ENCODE measurements at places on chromosomes 7 and 10. TPM values are rescaled to one million over a fixed set of nuclear protein-coding genes. Genes with fewer than 3 reads are reported as not detected.

GRM3 gene
- not detected for total RNA-seq

DNA sequence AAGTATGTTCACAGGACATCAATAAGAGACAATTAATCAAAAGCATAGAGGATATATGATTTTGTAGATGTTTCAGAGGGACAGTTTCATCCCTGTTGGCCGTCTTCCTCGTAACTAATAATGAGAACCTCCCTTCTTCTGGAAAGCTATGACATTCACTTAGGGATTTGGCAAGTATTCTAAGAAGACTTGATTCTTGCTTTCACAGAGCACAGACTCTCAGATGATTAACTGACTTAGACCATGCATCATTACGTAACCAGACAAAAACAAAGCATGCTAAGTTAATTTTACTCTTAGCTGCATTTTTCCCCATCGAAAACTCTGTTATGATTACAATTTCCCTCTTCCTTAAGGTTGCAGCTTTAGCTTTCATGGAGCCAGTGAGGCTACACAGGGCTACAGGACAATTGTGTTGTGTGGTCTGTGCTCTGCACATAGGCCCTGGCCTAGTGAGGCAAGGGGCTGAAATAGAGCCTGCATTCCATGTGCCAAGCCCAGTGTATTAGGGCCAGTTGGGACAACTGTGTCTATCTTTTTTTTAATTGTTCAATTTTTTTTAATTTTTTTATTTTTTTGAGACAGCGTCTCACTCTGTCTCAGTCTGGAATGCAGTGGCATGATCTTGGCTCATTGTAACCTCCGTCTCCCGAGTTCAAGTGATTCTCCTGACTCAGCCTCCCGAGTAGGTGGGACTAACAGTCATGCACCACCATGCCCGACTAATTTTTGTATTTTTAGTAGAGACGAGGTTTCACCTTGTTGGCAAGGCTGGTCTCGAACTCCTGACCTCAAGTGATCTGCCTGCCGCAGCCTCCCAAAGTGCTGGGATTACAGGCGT lies 105.3 kb downstream of the PLXDC2 start:
- DNase-seq = no peak

GRCh38 chr10:51635436-51635835 lies 64.0 kb downstream of the CSTF2T start:
- DNase-seq = no peak

DNA sequence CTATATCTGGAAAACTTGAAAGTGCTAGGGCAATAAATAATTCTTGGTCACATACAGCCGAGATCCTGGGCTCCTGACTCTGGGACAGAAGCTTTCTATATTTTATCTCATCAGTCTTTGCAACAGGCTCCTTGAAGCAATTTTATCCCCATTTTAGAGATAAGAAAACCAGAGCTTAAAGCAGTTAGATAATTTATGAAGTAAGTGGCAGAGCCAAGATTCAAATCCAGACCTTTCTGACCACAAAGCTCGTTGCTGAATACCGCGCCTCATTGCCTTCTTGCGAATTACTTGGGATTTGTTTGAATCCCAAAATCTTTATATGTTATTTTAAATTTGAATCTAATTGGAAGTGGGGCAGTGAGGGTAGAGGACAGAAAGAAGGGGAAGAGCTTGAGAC lies 106.0 kb downstream of the TCF7L2 start:
- no peak for DNase-seq

GRCh38 chr10:104099941-104100340 lies 14.3 kb upstream of the COL17A1 start:
- DNase-seq = no peak

DNA sequence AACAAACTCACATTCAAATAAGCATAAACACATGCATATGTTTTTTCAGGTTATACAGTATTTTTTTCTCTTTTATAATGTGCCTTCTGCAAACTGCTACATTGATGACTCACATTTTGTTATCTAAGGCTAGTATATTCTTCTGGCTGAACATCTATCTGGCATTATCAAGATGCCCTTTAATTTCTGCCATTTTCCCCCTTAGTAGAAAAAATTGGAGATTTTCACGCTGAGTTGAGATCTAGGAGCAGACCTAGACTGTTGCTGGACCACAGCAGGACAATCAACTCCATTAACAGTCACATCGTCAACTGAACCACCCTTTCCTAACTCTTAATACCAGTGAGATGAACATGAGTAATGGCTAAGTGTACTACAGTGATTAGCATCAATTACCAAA lies 41.6 kb downstream of the ERCC6 start:
- no peak for DNase-seq

DNA sequence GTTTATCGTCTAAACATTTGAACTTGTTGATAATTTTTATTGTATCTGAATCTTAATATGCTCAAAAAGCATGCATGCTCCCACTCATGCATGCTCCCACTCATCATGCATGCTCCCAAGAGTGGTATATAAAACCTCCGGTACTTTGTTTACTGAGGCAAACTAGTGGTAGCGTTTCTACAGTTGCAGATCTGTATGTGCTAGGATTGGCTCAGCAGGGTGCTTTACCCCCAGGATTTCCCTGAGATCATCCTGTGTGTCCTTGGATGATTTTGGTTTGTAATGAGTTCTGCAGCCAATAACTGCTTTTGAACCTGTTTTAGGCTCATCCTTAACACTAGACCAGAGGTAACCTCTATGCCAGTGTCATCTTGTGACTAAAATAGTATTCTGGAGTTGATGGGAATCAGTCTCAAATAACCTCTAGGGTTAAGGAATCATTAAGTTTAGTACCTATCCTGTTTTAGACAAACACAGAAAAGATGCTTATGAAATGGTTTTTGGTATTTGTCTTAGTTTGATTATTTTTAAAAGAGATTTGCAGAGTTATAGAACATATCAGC lies 40.4 kb downstream of the PHTF2 start:
- no peak for DNase-seq

ARHGAP22 gene
- 0.53 TPM for total RNA-seq

DNA sequence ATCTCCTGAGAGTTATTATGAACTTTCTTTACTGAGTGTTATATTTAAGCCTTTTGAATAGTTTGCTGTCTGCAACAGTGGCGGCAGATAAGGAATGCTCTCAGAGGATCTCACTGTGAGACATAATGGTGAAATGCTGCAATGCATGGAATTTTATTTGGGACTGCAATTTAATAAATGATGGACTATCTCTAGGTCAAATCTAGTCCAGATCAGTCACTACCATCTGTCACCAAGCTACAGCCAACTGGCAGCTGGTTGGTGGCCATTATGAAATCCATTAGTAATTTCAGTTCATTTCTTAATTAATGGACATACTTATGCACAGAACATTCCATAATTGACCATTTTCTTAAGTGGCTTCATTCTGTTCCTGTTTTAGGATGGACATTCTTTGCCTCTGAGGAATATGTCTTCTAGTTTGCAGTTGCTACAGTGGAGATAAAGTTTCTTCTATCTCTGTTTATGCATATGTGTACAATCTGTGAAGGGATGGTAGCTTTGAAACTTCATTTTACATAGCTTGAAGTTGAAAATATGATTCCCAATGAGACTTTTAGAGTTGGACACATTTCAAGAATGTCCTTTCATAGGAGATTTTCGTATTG lies 586.6 kb downstream of the SUGCT start:
- DNase-seq = no peak

- no peak for DNase-seq
These were observed 319.2 kb downstream of the EXOC4 start for GRCh38 chr7:133572087-133572486.

DNA sequence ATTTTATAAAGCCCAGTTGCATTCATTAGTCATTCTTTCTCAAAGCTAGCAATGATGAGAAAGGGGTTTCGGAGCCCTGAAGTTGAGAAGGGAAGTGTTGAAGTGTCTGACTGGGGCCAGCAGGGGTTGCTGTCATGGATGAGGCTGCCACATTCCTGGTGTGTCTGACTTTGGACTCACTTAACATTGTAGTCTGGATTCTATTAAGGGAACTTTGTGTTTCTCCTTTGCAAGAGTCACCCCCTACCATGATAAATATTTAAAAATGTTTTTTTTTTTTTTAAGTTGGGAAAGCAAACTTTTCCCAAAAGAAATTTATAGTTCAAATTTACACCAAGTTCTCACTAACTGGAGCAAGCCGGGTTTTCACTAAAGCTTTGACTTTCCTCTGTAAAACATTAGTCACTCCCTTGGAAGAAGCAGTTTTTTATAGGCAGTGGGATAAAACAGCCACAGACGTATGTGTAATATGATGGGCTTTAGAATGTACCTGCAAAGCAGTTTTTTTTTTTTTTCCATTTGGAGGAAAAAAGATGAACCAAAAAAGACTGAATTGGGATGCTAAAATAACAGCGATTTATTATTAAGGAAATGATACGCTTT lies 243.6 kb downstream of the TWIST1 start:
- no peak for DNase-seq

C10orf105 gene
- total RNA-seq = not detected

Measured in right lobe of liver (tissue), 6 donors.